ENCODE measurements at places on chromosomes 6 and 20.

GRCh38 chr6:93792746-93793145 is 373.4 kb upstream of the EPHA7 start:
- H3K27me3 ChIP-seq: no peaks in the 10 kb centered on the region
- H3K27ac ChIP-seq: no peak overlapping the region
- H3K36me3 ChIP-seq: no peaks in the 10 kb centered on the region
- no peak overlapping the region for H3K4me3 ChIP-seq
- no peaks in the 10 kb centered on the region for H3K4me1 ChIP-seq

- H3K4me3 ChIP-seq: no peak overlapping the region
- H3K4me1 ChIP-seq: peaks cover 6% of the 10 kb centered on the region
- no peak for DNase-seq
- H3K36me3 ChIP-seq: no peaks in the 10 kb centered on the region
- H3K27me3 ChIP-seq: peaks cover 11% of the 10 kb centered on the region
- no peak overlapping the region for H3K27ac ChIP-seq
Measured at GRCh38 chr20:46034039-46034438, 5.0 kb downstream of the SLC12A5 start.

GRCh38 chr6:107813555-107814194 is 10.4 kb downstream of the SCML4 start:
- DNase-seq: peak; percentile 60
- no peaks in the 10 kb centered on the region for H3K4me1 ChIP-seq
- H3K27ac ChIP-seq: no peak overlapping the region
- H3K36me3 ChIP-seq: no peaks in the 10 kb centered on the region
- no peak overlapping the region for H3K4me3 ChIP-seq

DNA sequence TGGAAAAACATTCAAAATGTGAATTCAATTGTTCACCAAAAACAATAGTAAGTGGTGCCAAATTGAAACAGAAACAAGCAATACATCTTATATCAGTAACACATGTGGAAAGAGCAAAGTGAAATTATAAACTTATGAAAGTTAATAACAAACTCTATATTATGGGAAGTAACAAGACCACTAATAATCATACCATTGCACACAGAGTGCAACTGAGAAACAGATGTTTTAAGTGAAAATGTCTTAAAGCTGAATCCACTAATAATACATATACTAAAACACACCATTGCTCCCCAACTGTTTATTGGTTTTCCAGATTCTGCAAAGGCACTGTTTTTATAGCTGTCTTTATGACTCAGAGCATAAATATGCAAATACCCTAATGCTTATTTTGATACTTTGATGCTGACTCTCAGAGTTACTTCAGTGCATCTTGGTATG is 292.3 kb downstream of the RFPL4B start:
- no peaks in the 10 kb centered on the region for H3K36me3 ChIP-seq
- no peak overlapping the region for H3K27ac ChIP-seq
- no peak for DNase-seq
- H3K4me3 ChIP-seq: no peak overlapping the region
- no peaks in the 10 kb centered on the region for H3K4me1 ChIP-seq

GRCh38 chr20:64065974-64066343 is 3.0 kb downstream of the TCEA2 start:
- no peaks in the 10 kb centered on the region for H3K27me3 ChIP-seq
- DNase-seq: no peak
- H3K4me1 ChIP-seq: peaks cover 33% of the 10 kb centered on the region

- H3K36me3 ChIP-seq: no peaks in the 10 kb centered on the region
- H3K27ac ChIP-seq: no peak overlapping the region
- H3K4me3 ChIP-seq: no peak overlapping the region
- peaks cover 56% of the 10 kb centered on the region for H3K4me1 ChIP-seq
- H3K27me3 ChIP-seq: no peaks in the 10 kb centered on the region
Measured at GRCh38 chr6:87210979-87211378, 55.6 kb downstream of the ZNF292 start.

DNA sequence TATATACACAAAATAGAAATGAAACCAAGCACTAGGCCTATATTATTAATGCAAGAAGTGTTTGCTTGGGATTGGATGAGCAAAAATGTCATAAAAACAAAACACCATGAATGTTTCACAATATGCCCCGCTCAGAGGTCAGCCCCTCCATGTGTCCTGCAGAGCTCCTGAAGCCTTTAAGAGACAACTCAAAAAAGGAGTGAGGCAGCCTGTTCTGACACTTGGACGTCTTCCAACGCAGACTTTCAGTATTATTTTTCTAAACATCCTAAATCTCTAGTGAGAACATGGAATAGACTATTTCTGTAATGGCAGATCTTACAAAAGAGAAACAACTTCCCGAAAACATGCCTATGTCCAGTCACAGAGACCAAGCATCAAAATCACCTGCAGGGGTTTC is 322.6 kb downstream of the PRKN start:
- no peaks in the 10 kb centered on the region for H3K27me3 ChIP-seq
- H3K27ac ChIP-seq: no peak overlapping the region
- no peak overlapping the region for H3K4me3 ChIP-seq
- no peaks in the 10 kb centered on the region for H3K4me1 ChIP-seq
- no peaks in the 10 kb centered on the region for H3K36me3 ChIP-seq

- H3K27ac ChIP-seq: no peak overlapping the region
- no peaks in the 10 kb centered on the region for H3K36me3 ChIP-seq
- no peak for DNase-seq
- H3K4me3 ChIP-seq: no peak overlapping the region
Measured at GRCh38 chr6:64672131-64672530, 1034.9 kb downstream of the EYS start.

DNA sequence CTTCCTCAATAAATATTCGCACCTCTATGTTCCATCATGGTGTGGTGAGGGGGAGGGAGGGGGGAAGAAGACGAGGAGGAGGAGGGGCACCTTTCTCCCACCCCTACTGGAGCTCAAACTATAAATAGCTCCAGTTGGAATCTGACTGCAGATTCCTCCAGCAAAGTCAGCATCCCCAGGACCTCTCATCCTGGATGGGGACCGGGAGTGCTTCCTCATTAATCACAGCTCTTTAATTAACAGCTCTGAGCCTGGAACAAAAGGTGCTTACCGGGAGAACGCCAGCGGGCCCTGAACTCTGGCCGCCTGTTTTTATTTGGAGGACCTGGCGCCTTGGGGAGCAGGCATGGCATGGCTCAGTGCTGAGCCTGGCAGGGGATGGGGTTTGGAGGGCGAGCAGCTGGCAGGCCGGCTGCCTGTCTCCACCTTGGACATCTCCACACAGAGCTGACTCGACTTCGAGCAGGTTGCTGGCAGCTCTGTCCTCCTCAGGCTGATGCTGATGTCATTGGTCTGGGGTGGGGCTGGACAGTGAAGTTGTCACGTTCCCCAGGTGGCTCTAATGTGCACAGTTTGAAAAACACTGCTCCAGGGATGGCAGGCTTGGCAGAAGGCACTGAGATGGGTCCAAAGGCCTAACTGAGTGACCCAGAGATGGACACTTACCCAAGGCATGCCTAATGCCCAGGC is 180.4 kb downstream of the DHX35 start:
- H3K27me3 ChIP-seq: no peaks in the 10 kb centered on the region
- H3K36me3 ChIP-seq: no peaks in the 10 kb centered on the region
- no peak overlapping the region for H3K4me3 ChIP-seq
- DNase-seq: no peak
- no peak overlapping the region for H3K27ac ChIP-seq

DNA sequence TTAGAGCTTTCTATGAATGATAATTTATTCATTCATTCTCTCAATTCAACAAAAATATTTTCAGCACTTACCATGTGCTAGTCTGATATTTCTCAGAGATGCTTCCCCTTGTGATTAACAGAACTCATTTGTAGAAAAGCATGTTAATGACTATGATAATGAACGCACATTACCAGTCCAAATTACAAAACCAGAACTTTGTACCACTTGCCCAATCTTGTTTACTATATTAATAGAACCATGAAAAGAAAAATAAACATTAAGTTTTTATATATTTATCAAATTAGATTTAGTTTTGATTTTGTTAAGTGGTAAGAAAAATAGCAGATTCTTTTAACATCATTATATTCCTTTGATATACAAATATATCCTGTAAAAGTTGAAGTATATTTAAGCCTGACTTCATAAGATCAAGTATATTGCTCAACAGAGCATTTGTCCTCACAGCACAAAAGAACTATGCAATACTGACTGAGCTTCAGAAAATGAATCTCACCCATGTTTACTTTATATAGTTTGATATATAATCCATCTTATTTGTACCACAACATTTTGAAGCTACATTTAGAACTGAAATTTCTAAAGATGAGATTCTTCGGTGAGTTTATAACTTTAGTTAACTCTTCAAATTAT is 48.9 kb downstream of the TMEM244 start:
- no peaks in the 10 kb centered on the region for H3K36me3 ChIP-seq
- no peak overlapping the region for H3K27ac ChIP-seq
- no peaks in the 10 kb centered on the region for H3K4me1 ChIP-seq
- no peak for DNase-seq

DNA sequence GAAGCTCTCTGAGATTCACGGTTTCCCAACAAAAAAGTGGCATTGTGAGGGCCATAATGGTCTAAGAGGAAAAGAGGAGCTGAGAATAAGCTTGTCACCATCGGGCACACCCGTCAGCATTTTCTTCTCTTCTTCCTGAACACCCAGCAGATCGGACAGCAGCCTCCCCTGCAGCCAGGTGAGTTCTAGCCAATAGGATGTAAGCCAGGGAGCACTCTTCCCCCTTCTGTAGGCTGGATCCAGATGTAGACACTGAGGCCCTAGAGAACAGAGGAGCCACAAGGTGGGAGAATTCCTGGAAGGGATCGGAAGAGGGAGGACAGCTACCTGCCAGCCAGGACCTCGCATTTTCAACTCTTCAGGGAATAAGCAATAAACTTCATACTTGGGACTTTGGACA is 228.0 kb downstream of the SYNDIG1 start:
- no peak overlapping the region for H3K27ac ChIP-seq
- H3K4me1 ChIP-seq: peaks cover 21% of the 10 kb centered on the region
- no peaks in the 10 kb centered on the region for H3K36me3 ChIP-seq

DNA sequence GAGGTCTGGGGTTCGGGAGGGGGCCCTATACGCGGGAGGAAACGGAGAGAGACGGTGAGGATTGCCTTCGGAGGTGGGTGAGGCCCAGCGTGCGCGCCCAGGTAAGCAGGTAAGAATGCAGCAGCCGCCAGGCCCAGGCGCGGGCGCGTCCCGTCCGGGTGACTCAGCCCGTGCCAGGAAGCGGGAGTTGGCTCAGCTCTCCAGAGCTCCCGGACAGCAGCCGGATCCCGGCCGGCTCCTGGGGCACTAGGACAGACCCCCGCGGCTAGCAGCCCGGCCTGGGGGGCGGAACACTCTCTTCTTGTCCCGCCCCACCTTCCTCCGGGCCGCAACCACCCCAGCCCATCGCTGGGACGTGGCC is 1.5 kb upstream of the MDFI start:
- H3K4me3 ChIP-seq: peak overlapping the region; percentile 62
- H3K36me3 ChIP-seq: no peaks in the 10 kb centered on the region
- no peak for DNase-seq
- no peaks in the 10 kb centered on the region for H3K27me3 ChIP-seq

- peak overlapping the region; percentile 96 for H3K27ac ChIP-seq
- peaks cover 15% of the 10 kb centered on the region for H3K36me3 ChIP-seq
- H3K4me1 ChIP-seq: peaks cover 96% of the 10 kb centered on the region
- no peak for DNase-seq
- H3K27me3 ChIP-seq: no peaks in the 10 kb centered on the region
Measured at GRCh38 chr6:35600659-35601125, 88.0 kb upstream of the TULP1 start.

DNA sequence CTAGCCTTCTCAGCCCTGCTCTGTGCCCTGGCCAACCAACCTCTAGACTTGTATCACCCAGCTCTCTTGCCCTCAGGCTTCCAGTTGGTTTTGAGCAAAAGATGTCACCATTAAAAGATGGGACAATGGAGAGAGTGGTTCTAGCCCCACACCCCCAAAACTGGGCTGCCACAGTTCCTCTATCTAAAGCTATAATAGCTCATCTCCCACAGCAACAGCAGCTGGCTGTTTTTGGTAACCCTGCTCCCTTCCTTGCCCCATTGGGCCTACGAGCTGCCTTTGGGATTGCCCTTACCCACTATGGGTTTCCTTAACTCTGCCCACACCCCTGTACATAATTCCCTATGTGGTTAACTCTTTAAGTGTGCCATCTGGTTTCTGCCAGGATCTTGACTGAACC is 7.6 kb upstream of the SRSF3 start:
- DNase-seq: no peak
- no peaks in the 10 kb centered on the region for H3K4me1 ChIP-seq
- no peak overlapping the region for H3K4me3 ChIP-seq
- H3K27ac ChIP-seq: no peak overlapping the region
- H3K27me3 ChIP-seq: no peaks in the 10 kb centered on the region

- no peaks in the 10 kb centered on the region for H3K4me1 ChIP-seq
- no peak for DNase-seq
- no peaks in the 10 kb centered on the region for H3K36me3 ChIP-seq
- H3K4me3 ChIP-seq: no peak overlapping the region
- no peak overlapping the region for H3K27ac ChIP-seq
- H3K27me3 ChIP-seq: no peaks in the 10 kb centered on the region
Measured at GRCh38 chr20:54004445-54004844, 65.9 kb downstream of the BCAS1 start.

DNA sequence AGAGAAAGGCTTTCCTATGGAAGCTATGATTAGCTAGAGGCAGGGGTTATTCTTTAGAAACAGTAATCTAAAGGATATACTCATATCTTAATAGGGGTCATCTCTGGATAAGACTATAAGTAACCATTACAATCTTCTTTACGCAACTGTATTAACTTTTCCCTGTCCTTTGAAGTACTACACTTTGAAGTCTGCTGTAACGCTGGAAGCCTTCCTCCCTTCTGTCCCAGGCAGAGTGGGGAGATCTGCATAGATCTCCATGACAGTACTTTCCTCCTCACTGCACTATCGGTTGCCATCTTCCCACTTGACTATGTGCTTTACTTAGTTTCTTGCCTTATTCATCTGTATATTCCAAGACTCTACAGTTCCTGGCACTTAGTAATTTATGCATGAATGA is 20.1 kb downstream of the SLC35B3 start:
- DNase-seq: no peak
- no peak overlapping the region for H3K27ac ChIP-seq
- H3K4me3 ChIP-seq: no peak overlapping the region
- peaks cover 64% of the 10 kb centered on the region for H3K36me3 ChIP-seq
- no peaks in the 10 kb centered on the region for H3K4me1 ChIP-seq

Data from vagina (tissue), 2 donors.